Cerebellar cortex (tissue), 1 donor: ENCODE measurements at places on chromosomes 5 and 9.

DNA sequence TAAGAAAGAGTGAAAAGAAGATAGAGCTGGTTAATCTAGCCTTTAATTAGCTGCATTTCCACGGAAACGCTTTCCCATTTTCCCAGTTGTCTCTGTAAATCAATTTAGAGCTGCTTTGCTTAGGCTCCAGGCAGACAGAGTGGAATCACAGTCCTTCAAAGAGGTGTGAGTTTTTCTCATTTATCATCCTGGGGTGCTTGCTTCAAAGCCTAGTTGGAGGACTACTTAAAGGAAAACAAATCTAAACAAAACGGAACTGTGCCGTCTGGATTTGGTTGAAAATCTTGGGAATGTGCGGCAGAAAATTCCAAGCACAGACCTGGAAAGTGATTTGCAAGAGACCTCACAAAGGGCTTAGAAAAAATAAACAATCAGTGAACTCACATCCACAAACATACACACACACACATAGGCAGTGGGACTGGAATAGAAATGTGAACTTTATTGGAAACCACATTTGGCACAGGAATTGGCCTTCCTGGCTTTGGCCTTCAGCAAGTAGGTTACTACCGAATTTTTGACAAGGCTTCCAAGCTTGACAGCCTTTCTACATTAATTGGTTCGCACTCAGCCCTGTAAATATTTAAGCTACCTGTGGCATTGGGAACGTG, 235.2 kb upstream of the SLC24A2 start:
- DNase-seq, result no peak

DNA sequence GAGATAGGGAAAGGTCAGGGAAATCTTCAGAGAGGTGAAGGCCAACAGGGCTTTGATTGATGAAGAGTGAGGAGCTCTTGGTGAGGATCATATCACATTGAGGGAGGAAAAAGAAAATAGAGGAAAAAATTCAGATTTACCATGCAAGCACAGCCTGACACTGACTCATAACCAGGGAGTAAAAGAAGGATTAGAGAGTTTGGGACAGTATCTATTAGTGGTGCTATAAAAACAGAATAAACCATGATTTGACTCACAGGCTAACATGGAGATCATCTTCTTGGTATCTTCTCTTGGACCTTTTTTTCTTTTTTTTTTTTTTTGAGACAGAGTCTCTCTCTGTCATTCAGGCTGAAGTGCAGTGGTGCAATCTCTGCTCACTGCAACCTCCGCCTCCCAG, 44.4 kb downstream of the MUSK start:
- DNase-seq, result no peak

DNA sequence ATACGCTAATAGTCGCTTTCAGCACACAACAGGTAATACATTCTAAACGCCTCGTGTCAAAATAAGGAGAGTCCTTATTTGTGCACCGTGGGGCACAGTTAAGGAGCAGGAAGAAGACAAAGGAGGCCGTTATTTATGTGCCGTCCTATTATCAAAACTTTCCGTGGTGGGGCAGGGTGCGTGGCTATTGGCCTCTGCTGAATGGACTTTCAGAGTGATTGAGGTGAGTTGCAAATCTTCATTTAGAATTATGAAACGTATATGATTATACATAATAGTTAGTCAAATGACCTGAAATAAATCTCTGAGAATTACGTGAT, 833 bp downstream of the C5orf24 start:
- no peak for DNase-seq

GRCh38 chr5:30405821-30406220, 787.7 kb upstream of the CDH6 start:
- DNase-seq, result no peak

GRCh38 chr5:19734776-19735175, 253.2 kb downstream of the CDH18 start:
- no peak for DNase-seq

- no peak for DNase-seq
These were observed 215.9 kb downstream of the DCP2 start for GRCh38 chr5:113192541-113192940.

GRCh38 chr5:78792345-78793055, 143.9 kb upstream of the LHFPL2 start:
- no peak for DNase-seq

GRCh38 chr9:37719526-37719925, 34.1 kb upstream of the TRMT10B start:
- DNase-seq, result no peak

DNA sequence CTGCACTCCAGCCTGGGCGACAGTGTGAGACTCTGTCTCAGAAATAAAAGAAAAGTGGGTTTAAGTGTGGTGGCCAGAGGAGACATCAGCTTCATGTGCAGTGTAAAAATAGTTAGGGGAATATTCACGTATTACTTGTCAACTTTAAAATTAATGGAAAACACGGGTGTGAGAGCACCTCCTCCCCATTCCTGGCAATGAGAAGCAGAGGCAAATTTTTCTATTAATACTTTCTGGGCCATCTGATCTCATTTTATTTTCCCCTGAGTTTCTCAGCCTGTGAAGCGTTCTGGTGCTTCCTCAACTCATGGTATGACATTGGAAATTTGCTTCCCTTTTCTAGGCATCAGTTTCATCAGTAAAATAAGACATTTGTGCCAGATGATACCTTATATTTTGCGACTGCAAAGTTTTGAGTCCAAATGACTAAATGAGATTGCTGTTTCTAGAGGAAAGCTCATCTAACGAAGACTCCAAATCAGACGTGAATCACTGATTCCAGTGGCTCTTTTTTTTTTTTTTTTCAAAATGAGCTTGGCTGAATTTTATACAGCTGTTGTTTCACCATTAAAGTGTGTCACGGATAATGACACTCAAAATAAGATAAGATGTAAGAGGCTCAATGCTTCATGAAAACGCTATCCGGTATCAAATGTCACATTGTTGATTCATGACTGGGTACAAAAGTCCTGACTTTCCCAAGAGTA, 104.6 kb downstream of the MSX2 start:
- no peak for DNase-seq

GRCh38 chr5:90472783-90473395, 1.7 kb downstream of the MBLAC2 start:
- no peak for DNase-seq

DNA sequence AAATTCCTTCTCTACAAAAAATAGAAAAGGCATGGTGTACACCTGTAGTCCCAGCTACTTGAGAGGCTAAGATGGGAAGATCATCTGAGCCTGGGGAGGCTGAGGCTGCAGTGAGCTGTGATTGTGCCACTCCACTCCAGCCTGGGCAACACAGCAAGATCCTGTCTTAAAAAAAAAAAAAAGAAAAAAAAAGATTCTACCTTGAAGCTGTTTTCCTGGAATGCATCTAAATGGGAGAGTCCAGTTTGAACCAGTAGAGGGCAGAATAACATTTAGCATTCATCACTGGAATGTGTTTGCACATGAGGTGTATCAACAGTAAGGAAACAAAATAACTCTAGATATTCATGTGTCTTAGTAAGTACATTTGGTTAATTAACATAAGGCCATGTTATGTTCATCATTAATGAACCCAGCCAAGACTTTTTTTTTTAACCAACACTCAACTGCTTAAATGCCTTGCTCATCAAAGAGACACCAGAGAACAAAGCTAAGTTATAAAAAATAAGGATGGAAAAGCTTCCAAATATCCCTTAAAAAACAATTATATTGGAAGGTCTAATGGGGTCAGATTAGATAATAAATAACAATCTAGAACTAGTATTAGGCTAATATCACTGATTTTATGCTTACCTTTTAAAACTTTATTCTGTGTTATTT, 16.1 kb downstream of the IFNE start:
- DNase-seq, result peak; percentile 37

- DNase-seq, result peak; percentile 72
These were observed 2.0 kb downstream of the SEMA6A start for GRCh38 chr5:116572350-116573278.

GRCh38 chr5:134113363-134113889, 1.1 kb upstream of the TCF7 start:
- DNase-seq, result no peak

GRCh38 chr5:10701567-10702039, 59.4 kb downstream of the DAP start:
- peak; percentile 36 for DNase-seq

DNA sequence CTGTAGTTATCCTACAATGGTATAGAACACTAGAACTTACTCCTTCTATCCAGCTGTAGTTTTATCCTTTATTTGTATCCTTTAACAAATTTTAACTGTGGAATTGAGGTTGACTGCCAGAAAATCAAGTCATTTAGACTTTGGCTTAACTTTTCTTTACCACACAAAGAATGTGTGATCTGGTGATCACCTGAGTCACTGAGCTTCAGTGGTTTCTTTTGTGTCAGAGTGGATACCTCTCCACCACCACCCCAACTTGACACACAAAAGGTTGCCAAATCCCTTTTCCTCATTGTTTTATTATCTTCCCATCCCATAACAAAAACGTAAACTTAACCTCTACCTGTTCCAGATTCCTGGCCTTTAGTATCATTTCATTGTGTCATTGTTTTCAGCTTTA, 5.5 kb downstream of the OTULIN start:
- no peak for DNase-seq

DNA sequence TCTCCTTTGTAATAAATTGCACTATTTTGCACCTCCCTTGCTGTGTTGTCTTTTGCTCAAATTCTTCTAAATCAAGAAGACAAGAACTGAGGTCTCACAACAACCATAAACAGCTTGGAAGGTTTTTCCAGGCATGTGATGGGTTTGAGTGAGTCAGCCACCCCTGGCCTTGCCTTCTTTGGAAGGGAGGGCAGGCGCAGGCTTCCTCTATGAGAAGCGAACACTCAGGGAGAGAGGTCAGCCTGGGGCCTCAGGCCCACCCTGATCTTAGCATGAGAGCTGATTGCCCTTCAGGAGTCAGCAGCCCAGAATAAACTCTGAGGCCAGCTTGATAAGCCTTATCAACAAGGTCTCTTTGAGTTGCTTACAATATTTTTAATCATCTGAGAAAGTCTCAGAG, 31.6 kb downstream of the S1PR3 start:
- no peak for DNase-seq

DNA sequence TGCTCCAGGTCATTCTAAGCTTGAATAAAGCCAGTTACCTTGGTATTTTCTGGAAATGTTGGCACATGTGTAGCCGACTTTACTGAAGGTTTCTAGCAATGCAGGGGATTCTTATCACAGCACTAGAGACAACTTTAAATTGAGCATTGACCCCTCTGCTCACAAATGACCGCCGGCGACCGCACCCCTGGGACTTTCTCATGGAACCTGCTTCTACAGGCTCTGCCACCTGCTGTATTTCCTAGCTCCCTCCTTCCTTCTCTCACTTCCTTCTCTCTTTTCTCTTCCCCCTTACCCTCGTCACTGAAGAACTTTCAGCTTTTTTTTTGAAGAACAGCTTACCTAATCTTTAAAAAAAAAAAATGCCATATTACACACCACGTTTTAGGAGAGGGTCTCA, 30.9 kb upstream of the DAB2 start:
- DNase-seq, result no peak

GRCh38 chr9:116697362-116697761, 10.3 kb downstream of the TRIM32 start:
- DNase-seq, result no peak

- no peak for DNase-seq
These were observed 49.0 kb upstream of the GARNL3 start for GRCh38 chr9:127215268-127216209.

GRCh38 chr5:38013107-38013506, 173.3 kb upstream of the GDNF start:
- no peak for DNase-seq

DNA sequence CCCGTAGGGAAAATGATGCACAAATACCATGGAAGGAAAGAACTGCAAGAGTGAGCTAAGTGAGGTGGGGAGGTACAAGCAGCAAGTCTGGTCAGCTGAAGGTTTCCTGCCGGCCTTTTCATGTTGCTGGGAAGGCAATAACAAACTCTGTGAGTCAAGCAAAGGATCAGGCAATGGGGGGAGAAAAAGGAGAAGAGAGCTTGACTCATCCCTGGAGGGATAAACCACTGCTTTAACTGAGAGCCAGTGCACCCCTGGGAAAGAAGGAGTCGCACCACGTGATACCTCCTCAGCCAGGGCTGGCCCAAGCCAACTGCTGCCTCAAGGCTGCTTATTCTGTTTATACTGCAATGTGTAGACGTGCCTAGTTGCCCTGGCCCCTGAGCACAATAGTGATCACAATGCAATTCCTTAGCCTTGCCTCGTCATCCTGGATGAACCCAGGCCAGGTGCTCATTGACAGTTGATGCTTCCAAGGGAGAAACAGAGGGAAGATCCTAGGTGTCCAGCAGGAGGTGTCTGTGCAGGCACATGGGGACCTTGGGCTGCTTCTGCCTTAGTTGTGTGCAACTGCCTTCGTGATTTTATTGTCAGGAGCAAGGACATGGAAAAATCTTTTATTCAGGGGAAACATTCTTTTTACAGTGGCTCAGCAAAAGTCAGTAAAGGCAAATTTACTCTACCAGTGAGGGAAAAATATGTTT, 203.0 kb upstream of the TUT7 start:
- no peak for DNase-seq

DNA sequence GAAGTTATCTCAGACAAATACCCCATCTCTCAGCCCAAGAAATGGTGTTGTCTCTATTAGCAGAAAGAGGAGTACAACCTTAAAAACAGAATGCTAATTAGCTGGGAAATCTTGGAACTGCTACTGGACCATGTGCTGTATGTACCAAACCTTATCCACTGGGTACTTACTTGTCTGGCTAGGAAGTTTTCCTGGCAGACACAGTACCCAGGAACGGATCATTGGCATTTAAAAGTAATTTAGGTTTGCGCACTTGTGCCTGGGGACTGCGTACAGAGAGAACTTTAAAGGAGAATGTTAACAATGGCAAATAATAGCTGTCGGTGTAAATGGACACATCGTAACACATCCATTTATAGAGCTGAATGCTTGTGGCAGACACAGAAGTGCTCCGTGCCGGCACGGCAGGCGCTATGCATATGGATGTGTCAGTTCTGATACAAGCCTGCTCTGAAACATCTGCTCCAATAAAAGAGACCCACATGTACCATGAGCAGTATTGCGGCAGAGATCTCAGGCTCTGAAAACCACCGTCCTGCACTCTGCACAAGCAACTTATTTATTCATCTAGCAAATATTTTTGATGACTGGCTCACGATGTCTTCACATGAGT, 290.6 kb upstream of the PANK3 start:
- DNase-seq, result no peak

DNA sequence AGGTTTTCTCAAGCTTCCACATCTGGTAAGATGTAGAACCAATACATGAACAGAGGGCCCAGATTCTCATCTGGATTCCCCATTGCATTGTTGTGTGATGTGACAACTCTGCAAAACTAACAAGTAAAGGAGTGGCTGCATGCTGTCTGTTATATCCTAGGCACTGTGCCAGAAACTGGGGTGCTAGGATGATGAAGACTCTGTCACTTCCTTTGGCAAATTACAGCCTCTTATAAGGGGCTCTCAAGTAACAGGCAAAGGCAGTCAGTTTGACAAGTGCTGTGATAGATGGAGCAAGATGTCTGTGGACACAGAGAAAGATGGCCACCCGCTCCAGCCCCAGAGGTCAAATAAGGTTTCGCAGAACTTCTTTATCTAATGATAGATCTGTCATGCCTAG, 115.7 kb downstream of the PAPPA start:
- DNase-seq, result no peak
